ENCODE measurements at places on chromosomes 1 and 21.

- no peak for DNase-seq
Observed at GRCh38 chr1:8780405-8780804, 37.0 kb downstream of the RERE start.

DNA sequence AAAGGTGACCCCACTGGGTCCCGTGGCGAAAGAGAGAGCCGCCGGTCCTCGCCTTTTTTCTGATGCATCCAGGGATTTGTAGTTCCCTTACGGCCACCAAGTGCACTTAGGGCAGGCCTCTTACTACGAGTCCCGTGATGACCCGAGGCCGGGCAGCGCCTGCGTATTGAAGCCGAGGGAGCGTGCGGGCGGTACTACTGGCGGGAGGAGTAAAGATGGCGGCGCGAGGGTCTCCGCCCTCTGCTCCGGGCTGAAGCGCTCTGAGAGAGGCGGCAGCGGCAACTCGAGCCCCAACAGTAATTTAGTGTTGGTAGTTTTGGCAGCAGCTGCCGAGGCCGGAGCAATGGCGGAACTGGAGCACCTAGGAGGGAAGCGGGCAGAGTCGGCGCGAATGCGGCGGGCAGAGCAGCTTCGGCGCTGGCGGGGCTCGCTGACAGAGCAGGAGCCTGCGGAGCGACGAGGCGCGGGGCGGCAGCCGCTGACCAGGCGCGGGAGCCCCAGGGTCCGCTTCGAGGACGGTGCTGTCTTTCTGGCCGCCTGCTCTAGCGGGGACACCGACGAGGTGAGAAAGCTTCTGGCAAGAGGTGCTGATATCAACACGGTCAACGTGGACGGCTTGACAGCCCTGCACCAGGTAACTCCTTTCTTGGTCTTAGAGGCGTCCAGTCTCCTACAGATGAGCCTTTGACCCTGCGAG lies at the start of gene PPP1R12B:
TSS of gene PPP1R12B (plus strand) at position 191 of the 697 bp plus-strand sequence. CDS start at position 344, 153 bp downstream.
- DNase-seq = peak; percentile 89

- DNase-seq = no peak
Observed at GRCh38 chr21:33668180-33668579, 25.9 kb downstream of the ITSN1 start.

DNA sequence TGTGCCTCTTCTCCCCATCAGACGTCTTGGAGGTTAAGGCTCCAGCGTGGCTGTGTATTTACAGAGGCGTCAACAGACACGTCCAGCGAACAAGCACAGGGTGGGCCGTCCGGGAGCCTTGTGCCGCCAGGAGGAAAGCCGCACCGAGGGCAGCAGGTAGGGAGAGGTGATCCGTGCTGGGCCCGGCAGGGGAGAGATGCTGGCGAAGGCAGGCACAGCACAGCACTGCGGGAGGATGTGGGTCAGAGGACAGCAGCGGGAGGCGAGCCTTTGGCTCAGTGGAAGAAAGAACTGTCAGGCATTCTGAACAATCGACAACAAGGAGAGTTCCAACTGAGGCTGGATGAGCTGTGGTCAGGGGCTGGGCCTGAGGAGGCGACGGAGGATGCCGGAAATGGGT lies 144.1 kb upstream of the TNR start:
- DNase-seq = no peak

DNA sequence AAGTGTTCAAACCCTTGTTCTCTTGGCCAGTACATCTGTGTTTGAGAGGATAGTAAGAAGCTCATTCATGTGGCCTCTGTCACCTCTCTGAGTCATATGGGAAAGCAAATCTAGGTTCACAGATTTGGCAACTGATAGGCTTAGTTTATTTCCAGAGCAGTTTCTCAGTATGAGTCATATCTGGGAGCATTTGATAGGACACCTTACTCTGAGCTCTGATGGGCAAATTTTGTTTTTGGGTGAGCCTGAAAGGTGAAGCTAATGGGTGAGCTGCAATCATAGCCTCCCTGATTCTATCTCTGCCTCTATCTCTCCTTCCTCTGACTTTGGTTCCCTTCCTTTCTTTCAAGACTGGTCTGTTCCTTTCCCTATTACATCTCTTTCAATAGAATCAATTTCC lies 134.4 kb downstream of the S1PR1 start:
- no peak for DNase-seq

GRCh38 chr1:25118546-25118945 lies 113.8 kb downstream of the SYF2 start:
- no peak for DNase-seq

- DNase-seq = no peak
Observed at GRCh38 chr21:19731251-19731650, 1267.0 kb upstream of the NCAM2 start.

DNA sequence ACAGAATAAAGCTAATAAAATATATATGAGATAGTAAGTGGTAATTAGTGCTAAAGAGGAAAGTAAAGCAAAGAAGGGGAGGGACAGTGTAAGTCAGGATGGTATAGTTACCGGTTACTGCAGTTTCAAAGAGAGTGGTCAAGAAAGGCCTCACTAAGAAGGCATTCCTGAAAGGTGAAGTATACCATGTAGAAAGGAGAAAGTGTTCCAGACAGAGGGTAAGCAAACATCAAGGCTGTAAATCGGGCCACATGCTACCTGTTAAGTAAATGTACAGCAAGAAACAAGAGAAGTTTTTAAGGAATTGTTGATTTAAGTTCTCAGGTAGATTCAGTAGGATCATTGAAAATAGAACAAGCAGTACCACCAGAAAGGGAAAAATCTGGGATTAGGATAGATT lies 9.7 kb downstream of the DESI2 start:
- DNase-seq = no peak

- DNase-seq = peak; percentile 85
Observed at GRCh38 chr1:44835738-44836675, 7.0 kb downstream of the PTCH2 start.

GRCh38 chr1:7755448-7755847 lies 15.6 kb upstream of the VAMP3 start:
- no peak for DNase-seq

DNA sequence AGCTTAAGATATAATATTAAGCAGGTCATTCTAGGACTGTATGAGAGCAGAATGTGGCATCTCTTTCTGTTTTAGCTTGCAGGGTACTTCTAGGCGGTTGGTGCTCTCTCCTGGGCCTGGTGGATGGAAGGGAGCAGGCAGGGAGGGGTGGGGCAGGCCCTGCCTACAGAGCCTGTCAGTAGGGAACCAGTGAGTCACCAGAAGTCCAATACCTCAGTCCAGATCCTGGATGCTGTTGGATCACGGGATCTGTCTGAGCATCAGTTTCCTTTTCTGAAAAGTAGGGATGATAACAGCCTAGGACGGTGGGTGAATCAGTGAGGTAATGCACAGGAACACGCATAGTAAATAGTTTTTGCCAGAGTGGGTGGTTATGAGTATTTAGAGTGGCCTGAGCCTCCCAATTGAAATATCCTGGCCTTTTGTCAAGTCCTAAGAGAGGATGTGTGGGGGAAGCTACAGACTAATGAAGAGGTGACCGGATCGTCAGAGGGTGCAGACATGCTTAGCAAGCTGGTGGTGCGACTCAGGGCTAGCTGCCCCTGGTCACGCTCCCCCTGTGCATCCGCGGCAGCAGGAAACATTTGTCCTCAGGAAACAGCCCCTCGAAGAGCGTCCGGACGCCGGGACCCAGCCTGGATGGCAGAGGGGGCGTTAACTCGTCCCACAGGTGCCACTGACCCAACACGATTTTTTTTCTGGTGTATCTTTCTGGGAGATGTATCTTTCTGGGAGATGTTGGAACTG lies 23.9 kb downstream of the NAV1 start:
- DNase-seq = no peak

DNA sequence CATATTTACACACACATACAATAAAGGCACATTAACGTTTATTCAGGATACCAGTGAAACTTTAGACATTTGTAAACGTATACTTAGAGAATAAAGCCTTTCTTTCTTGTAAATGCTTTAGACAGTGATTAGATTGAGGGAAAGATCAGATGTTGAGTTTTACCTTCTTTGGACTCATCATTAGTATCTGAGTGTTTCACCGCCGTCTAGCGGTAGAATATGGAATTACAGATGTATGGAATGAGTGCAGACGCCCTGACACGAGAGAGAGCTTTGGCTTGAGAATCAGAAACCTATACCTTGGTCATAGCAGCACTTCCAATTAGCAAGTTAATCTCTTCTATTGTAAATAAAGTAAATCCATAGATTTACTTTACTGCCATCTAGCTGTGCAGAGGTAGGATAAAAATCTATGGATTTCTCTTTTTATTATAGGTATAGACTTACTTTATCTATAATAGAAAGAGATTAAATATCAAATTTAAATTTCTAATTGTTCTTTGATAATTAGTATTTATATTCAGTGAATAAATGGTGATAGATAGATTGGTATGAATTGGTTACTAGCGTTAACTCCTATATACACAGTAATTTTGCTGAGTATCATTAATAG lies 12.6 kb downstream of the FLG2 start:
- DNase-seq = no peak

- DNase-seq = no peak
Observed at GRCh38 chr1:42820813-42821212, 3.6 kb upstream of the SVBP start.

GRCh38 chr1:198889101-198889500 lies 250.3 kb downstream of the PTPRC start:
- no peak for DNase-seq

- no peak for DNase-seq
Observed at GRCh38 chr1:62045574-62045973, 149.1 kb upstream of the L1TD1 start.

- no peak for DNase-seq
Observed at GRCh38 chr1:177796561-177796960, 173.3 kb downstream of the SEC16B start.

DNA sequence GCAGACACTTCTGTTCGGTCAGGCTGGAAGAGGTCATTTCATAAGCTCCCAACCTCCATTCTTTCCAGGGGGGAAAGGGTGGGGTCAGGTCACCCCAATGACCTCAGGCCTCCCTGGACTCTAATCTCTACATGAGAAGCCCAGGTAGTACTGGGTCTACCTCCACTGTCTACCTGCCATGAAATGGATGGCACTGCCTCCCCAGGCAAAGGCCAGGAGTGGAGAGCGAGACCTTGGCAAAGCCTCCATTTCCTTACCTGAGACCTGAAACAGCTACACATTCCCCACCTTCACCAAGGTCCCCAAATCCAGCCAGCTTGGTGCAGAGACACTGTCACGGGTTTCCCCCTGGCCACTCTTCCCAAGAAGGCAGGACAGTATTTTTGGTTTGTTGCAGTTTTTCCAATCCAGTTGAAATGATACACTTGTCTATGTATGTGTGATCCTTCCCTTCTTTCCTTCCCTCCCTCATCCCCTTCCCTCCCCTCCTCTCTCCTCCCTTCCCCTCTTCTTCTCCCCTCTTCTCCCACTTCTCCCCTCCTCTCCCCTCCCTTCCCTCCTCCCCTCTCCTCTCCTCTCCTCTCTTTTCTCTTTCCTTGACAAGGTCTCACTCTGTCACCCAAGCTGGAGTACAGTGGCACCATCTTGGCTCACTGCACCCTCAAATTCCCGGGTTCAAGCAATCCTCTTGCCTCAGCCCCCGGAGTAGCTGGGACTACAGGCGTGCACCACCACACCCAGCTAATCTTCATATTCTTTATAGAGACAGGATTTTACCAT lies 16.1 kb downstream of the BTG2 start:
- DNase-seq = no peak

DNA sequence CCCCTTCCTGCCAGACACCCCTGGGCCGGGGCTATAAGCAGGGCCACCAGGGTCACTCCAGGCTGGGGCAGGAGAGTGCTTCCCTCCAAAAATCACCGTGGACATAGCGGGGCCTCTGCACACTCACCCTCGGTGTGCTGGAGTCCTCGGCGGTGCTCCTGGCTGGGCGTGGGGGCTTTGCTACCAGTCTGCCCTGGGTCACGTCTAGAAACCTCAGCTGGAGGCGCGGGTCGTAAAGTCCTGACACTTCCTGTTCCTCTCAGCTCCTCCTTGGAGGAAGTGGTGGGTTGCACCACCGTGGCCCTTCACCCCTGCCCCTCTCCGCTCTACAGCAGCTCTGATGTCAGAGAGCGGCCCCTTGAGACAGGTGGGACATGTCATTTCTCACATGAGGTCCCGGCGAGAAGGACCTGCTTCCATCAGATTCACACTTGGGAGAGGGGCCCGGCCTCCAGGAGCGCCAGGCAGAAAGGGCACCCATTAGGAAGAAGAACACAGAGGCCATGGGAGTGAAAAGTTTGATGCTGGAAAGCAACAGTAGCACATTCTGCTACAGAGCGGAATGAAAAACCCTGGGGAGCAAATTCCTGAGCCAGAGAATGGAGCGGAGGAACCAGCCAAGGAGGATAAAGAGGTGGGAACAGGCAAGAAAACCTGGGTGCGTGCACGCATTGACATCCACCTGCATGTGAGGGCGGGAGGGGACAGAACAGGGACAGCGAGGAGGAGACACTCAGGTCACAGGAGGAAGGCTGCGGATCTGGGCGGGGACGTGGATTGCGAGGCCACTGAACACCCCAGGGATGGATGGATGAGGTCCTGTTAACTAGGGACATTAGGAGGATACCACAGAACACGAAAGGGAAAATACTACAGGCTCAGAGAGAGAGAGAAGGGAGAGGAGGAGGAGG lies at the start of gene ITGB2:
TSS of gene ITGB2 (minus strand) at position 206 of the 911 bp plus-strand sequence. CDS start 10,117 bp downstream, outside the sequence.
- DNase-seq = no peak

GRCh38 chr21:45430521-45431501 lies 25.8 kb downstream of the COL18A1 start:
- DNase-seq = no peak

- DNase-seq = no peak
Observed at GRCh38 chr1:89822999-89823628, 2.3 kb downstream of the LRRC8D start.

GRCh38 chr1:64041371-64042131 lies 161.9 kb upstream of the UBE2U start:
- no peak for DNase-seq

GRCh38 chr1:229952670-229953520 lies 114.1 kb upstream of the GALNT2 start:
- no peak for DNase-seq

- DNase-seq = no peak
Observed at GRCh38 chr1:181658581-181658980, 175.3 kb downstream of the CACNA1E start.

DNA sequence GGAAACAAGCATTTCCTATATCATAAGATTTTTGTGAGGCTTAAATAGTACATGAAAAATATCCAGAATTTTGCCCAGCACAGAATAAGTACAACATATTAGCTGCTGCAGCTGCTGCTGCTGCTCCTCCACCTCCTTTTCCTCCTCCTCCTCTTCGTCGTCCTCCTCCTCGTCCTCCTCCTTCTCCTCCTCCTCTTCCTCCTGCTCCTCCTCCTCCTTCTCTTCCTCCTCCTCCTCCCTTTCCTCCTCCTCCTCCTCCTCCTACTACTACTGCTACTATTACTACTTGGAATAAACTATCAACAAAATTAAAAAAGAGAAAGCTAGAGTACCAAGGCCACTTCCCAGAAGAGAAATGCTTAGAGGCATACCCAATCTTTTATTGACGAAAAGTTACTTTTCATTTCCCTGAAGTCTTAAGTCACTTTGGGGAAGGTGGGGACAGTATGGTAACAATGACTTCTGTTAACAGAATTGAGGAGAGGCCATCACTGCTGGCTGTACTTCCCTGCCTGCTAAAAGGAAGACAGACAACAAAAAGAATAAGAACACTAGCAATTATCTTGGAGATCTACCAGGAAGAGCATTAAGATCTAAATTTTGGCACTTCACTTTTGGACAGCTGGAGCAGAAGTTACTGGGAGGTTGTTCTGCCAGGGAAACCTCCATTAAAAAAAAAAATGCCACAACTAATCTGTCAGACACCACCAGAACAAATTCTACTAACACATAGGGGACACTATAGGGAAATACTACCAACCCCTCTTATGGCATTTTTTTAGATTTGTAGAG lies 7.1 kb downstream of the DENND1B start:
- DNase-seq = no peak
